Kidney (tissue), 22 donors: ENCODE measurements at places on chromosomes 16 and 17.

- DNase-seq = peak; percentile 19
Observed at GRCh38 chr17:79667746-79668145, 56.9 kb upstream of the RBFOX3 start.

GRCh38 chr17:57113011-57113410 lies 28.0 kb downstream of the AKAP1 start:
- no peak for DNase-seq

GRCh38 chr17:63589646-63590045 lies 11.0 kb upstream of the TACO1 start:
- DNase-seq = no peak

GRCh38 chr17:59751955-59752413 lies 44.5 kb downstream of the VMP1 start:
- DNase-seq = no peak
